Left kidney (tissue), 8 donors: ENCODE measurements at places on chromosomes 5 and 9. TPM values are rescaled to one million over a fixed set of nuclear protein-coding genes. Genes with fewer than 3 reads are reported as not detected.

GRCh38 chr9:123290764-123291163 lies 22.4 kb upstream of the STRBP start:
- DNase-seq = no peak

The FBN2 gene
- polyA plus RNA-seq = 101 TPM

The ORM2 gene
- polyA plus RNA-seq = not detected

The RAB3C gene
- 2.6 TPM for polyA plus RNA-seq

- no peak for DNase-seq
Observed at GRCh38 chr9:98775831-98776441, 20.4 kb downstream of the ANKS6 start.

DNA sequence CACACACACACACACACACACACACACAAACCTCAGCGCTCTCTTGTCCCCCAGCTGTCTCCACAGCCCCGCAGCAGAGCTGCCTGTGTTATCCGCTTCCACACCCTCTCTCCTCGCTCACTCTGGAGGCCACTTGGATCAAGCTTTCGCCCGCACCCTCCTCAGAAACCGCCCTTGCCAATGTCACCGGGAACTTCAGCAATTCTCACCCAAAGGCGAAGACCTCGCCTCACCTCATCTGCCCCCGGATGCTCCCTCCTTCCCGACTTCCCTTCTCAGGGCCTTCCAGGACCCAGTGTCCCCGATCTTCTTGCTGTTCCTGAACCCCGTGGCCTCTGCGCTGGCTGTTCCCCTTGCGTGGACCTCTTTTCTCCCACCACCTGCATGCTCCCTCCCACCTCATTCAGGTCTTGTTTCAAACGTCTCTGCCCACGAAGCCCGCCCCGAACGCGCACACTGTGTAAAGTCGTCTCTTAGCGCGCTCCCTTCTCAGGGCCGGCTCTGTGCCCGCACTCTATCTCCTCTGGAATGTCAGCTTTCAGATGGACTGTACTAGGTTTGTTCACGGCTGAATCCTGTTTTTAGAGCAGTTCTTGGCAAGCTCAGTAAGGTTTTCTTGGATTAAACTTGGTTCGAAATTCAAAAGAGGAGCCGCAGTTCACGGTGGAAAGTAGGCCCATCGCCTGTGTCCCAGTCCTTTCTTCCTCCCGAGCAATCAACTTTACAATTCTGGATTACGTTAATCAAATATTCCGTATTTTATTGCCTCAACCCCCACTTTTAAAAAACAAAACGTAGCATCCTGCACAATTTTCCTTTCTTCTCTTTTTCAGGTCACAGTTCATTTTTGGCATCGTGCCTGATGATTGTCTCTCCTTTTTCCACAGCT lies 1.0 kb upstream of the TRIM7 start:
- no peak for DNase-seq

- DNase-seq = no peak
Observed at GRCh38 chr5:72822944-72823343, 6.5 kb downstream of the TNPO1 start.

DNA sequence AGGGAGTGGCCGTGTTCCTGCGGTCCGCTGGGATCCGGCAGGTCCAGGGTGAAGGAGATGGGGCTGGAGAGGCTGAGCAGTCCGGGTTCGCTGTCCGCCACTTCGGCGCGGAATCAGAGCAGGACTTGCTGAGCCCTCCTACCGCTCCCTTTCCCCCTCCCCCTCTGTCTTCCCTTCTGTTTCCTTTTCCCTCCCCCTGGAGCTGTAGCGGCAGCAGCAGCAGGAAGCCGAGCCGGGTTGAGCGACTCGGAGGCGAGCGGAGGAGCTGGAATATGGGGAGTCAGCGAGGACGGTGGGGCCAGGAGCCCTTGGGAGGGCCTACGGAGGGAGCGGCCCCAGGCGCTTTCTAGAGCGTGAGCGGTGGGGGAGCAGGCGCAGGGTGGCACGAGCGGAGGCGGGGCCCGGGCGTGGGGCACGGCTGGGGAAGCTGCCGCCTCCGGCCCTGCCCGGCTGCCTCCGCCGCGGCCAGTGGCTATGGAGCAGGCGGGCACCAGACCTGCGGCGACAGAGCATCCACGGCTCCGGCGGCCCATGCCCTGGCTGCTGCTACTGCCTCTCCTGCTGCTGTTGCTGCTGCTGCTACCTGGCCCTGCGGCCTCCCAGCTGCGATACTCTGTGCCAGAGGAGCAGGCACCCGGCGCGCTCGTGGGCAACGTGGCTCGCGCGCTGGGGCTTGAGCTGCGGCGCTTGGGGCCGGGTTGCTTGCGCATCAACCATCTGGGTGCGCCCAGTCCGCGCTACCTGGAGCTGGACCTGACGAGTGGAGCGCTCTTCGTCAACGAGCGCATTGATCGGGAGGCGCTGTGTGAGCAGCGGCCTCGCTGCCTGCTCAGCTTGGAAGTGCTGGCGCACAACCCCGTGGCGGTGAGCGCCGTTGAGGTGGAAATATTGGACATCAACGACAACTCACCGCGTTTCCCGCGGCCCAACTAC lies at the start of gene PCDHAC2:
TSS of gene PCDHAC2 (plus strand) at position 184 of the 933 bp plus-strand sequence. CDS start at position 475, 291 bp downstream.
- peak; percentile 46 for DNase-seq

DNA sequence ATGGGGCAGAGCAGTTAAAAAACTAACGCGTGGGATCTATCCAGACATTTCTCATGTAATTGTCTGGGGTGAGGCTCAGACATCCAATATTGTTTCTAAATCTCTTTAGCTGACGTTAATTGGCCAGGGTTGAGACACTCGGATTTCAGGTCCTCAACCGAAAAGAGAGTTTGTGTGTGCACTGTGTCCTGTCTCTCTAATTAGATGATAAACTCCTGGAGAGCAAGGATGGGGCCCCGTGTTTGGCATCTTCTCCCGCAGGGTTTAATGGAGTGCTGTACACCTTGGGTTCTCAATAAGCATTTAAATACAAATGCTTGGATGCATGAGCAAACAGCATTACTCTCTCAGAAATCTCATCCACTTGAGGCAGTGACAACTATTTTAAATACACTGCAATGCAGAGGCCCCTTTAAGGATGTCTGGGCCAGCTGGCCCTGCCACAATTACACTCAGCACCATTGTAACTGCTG lies 139.6 kb downstream of the MTX3 start:
- no peak for DNase-seq

GRCh38 chr5:6273090-6273735 lies 105.1 kb downstream of the MED10 start:
- no peak for DNase-seq

The SLC38A9 gene
- polyA plus RNA-seq = 41.3 TPM

- DNase-seq = no peak
Observed at GRCh38 chr5:173328844-173329490, 753 bp upstream of the STC2 start.

The AP3B1 gene
- polyA plus RNA-seq = 76.2 TPM

DNA sequence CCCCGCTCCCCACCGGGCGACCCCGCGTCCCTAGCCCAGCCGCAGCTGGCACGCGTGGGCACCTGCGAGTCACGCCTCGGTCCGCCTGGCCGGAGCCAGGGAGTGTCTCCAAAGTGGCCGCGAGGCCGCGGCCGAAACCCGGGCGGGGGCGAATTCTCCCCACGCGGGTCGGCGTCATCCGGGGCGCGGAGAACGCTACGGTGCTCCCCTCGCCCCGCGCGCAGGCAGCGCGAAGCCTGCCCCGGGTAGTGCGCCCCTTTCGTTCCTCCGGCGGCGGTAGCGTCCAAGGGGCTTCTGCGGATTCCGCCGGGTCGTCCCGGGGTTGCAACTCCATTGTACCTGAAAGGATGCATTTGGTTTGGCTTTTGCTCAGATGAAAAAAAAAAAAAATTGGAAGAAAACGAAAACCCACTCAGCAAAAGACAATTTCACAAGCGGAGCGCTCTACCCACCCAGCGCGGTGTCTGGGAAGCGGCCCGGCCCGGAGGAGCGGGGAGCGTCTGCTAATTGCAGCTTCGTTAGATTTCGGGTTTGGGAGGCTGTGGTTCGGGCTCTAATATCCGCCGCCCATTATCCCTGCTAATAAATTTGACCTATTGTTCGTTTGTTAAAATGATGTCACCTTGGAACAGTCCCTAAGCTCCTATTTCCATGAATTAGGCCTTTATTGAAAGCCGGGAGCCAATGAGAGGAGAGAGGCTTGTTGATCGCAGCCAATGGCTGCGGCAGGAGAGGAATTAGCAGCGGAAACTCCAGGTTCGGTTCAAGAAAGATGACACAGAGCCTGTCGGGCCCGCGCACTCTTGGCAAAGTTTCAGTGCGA lies at the start of gene TLX3:
TSS of gene TLX3 (plus strand) at position 796 of the 823 bp plus-strand sequence. CDS start 118 bp downstream, outside the sequence.
- no peak for DNase-seq

The MEF2C gene
- polyA plus RNA-seq = 42.4 TPM

The SPINK4 gene
- not detected for polyA plus RNA-seq

GRCh38 chr9:129350143-129350935 lies 172.3 kb upstream of the IER5L start:
- DNase-seq = no peak

The CDH10 gene
- 7.7 TPM for polyA plus RNA-seq

The WDR31 gene
- polyA plus RNA-seq = 7.7 TPM

- peak; percentile 53 for DNase-seq
Observed at GRCh38 chr5:54156577-54156976, 153.8 kb downstream of the ARL15 start.
